ENCODE measurements at places on chromosomes 3 and 15.

GRCh38 chr3:13532631-13533030 lies 16.3 kb upstream of the FBLN2 start:
- DNase-seq, result no peak

DNA sequence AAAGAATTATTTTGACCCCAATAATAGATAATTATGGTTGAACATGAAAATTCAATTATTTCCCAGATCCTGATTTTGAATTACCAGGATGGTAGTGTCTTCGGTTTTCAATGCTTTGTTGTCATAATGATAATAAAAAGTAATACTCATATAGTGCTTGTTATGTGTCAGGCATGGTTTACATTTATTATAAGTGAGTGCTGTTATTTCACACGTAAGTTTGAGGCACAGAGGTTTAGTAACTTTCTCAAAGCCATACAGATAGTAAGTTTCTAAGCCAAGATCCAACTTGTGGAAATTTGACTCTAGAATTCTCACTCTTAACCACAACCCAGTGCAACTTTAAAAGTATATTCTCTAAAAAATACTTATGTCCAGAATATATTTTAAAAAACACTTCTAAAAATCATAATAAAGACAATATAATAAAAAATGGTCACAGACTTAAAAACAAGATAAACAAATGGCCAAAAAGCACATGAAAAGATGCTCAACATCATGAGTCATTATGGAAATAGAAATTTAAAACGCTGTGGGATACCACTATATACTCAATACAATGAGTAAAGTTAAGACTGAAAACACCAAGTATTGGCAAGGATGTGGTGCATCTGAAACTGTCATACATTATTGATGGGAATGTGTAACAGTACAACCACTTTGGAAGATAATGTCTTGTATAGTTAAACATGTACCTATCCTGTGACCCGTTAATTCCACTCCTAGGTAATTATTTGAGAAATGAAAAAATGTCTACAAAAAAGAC lies 45.2 kb downstream of the SPRED1 start:
- no peak for DNase-seq

- DNase-seq, result no peak
These were observed 97.3 kb downstream of the AKAP13 start for GRCh38 chr15:85477730-85478129.

- DNase-seq, result no peak
These were observed 43.6 kb upstream of the DIPK2A start for GRCh38 chr3:143928056-143928455.

- no peak for DNase-seq
These were observed 11.5 kb upstream of the USP50 start for GRCh38 chr15:50558012-50558411.

DNA sequence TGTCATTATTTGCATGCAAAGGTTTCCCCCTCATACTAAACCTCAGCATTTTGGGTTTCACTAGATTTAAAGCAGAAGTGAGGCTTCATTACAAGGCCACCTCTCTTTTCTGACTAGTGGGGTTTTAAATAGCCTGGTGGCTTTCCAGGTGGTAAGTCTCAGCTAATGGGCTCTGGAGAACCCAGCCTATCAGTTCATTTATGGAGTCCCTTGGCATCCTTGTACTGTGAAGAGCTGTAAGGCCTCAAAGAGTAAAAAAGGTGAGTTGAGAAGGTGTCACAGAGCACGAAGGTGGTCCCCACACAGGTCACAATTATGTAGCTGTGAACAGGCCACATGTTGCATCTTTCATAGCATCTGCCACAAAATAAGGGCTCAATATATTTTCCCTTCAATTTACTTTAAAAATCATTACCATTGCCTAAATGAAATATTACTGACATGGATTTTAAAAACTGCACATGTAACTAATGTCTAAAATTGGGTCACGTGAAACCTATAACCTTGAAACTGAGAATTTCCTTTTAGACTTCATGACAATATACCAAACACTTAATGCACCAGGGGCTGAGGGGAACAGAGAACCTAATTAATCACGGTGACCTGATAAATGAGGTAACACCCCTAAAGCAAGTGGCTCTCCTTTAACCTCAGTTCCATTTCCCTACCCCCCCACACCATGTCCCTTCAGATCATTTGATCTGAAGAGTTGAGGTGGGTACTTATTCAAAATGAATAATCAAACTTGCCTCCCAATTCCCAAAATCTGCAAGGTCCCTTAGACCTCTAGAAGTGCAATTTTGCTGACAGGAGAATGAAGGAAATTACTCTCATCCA lies 1.3 kb downstream of the NGLY1 start:
- DNase-seq, result no peak

GRCh38 chr3:167882057-167882667 lies 146.6 kb downstream of the SERPINI1 start:
- peak; percentile 39 for DNase-seq

GRCh38 chr3:71074423-71074822 lies 509.1 kb downstream of the FOXP1 start:
- no peak for DNase-seq

DNA sequence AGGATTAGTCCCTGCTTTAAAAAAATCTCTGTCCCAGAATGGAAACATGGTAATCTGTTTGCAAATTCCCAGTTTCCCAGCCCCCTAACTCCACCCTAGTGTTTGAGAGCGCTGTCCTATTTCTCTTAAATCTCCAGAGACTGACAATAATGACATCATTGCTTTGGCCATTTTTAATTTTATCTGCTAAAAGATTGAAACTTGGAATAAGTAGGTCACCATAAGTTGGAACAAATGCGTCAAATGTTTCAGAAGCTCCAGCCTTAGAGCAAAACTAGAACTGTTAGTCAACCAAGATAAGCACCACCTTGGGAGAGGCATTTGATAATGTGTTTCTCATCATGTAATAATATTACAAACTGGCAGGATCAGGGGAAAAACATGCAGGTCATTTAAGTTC lies 25.7 kb upstream of the MB21D2 start:
- DNase-seq, result no peak

DNA sequence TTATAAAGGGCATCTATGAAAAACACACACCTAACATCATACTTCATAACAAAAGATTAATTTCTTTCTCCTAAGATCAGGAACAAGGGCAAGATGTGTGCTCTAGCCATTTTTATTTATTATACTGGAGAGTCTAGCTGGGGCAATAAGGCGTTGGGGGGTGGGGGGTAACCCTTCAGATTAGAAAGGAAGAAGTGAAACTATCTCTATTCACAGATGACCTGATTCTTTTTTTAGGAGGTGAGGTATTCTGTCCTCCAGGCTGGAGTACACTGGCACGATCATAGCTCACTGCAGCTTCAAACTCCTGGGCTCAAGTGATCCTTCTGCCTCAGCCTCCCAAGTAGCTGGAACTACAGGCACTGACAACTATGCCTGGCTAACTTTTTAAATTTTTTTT lies 89.5 kb upstream of the MANF start:
- DNase-seq, result no peak

- DNase-seq, result no peak
These were observed 30.4 kb downstream of the SPPL2A start for GRCh38 chr15:50735156-50735555.

- DNase-seq, result peak; percentile 25
These were observed 10.6 kb downstream of the XXYLT1 start for GRCh38 chr3:195260280-195260905.

DNA sequence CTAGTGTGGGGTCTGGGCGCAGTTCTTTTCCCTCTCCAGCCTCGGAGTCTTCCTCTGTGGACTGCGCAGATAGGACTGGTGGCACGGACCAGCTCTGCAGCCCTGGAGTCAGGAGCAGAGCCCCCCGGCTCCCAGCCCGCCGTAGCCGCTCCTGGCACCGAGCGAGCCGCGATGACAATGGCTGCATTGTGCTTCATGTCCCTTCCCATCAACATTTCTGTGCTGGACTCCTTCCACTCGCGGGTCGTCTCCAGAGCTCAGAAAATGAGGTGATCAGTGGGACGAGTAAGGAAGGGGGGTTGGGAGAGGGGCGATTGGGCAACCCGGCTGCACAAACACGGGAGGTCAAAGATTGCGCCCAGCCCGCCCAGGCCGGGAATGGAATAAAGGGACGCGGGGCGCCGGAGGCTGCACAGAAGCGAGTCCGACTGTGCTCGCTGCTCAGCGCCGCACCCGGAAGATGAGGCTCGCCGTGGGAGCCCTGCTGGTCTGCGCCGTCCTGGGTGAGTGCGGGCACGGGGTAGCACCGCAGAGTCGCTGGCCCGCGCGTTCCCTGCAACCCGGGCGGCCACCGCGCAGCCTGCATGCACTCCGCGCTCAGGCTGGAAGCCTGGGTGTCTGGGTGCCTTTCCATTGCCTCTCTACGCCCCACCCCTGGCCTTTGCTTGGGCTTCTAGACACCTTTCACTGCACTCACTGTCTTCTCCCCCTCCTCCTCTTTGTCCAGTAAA lies at the start of gene TF:
Gene TF, plus strand, starts transcription at position 413 of the 731 bp plus-strand sequence. Its CDS starts 48 bp downstream, at position 461.
- DNase-seq, result no peak

DNA sequence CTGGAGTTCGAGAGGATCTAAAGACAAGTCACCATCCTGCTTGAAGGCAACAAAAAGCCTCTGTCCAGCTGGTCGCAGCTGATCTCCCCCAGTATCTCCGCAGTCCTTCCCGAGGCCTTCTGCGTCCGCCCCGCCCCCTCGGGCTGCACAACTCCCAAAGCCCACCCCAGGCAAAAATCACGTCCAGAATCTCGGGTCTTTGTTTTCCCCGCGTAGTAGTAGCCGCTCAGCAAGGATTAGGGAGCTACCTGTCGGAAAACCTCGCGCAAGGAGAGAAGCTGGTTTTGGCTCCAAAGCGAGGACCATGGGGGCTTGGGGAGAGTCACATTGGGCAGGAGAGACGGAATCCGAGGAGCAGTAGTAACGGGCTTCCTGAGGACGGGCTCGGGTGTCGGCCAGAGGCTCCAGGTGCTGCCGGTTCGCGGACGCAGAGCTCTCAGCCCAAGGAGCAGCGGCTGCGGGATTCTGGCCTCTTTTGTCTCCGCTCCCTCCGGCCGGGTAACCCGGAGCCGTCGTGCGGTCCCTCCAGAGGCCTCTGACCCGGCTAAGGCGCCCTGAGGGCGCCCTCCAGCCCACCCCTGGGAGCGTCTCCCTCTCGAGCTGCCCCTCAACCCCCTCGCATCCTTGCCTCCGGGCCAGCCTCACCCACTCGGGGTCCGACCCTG lies 401 bp downstream of the ZSCAN29 start:
- DNase-seq, result peak; percentile 40

DNA sequence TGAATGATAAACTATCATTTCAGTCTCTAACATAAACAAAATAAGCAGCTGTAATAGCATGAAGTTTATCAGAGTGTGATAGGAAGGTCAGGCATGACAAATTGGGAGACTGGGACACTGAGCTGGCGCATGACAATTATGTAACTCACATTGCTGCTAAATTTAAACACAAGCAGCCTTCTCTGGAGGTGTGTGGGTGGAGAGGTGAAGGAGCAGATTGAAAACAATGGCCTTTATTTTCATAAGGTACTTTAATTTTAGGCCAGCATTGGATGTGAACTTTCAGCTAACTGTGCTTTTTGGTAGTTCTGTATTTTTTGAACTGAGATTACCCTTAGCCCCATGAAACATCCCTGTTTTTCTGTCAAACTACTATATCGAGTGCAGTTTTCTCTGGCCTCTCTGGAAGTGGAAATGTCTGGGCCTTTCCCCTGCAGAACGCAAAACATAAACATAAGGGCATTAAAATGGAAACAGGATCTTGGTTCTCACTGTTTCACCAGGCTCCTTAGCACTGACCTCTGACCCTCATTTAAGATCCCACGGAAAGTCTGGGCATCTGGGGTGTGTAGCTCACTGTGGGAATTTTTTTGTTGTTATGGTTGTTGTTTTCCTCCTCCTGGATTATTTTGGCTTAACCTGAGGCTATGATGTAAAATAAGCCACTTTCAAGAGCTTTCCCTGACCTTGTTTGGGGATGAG lies 160.1 kb upstream of the DPH6 start:
- peak; percentile 12 for DNase-seq

DNA sequence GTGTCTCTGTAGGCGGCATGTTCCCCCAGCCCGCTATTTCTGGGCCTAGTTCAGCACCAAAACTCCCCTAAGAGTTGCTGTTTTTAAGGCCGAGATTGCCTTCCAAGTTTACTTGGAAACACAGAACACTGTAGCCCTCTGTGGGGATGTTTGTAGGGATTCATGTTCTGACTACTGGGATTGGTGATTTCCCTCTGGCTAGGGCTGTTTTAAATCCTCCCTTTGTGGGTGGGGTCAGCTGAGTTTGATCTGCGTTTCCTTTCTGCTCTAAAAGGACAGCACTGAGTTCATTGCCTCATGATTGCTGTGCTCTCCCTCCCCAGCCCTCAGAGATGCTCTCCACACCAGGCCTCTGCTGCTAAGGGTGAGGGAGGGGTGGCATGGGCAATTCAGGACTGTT lies 640.6 kb upstream of the DPPA4 start:
- no peak for DNase-seq

DNA sequence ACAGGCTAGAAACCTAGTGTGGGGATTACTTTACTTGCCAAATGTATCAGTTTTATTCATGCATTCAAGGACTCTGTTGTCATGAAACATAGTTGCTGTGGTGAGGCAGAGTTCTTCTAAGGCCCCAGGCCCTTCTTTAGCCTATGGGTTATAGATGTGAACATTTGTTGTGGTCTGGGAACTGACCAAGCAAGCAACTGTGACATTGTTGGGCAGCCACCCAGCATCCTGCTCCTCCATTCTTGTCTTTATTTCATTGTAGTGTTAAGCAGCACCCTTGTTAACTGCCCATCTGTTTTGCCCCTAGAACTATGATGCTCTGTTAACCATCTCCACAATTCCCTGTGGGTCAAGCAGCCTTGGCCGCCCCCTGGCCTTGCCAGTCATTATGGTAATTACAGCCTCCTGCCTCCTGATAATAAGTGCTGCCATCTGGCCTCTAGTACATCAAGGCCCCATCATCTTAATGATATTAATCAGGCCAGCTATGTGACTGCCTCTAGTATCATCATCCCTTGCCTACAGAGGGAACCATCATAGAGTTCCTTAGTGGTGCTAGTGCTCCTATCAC lies 12.2 kb upstream of the IFT57 start:
- no peak for DNase-seq

- DNase-seq, result no peak
These were observed 107.0 kb upstream of the LSAMP start for GRCh38 chr3:116552246-116552645.

- no peak for DNase-seq
These were observed 111.1 kb downstream of the TPRA1 start for GRCh38 chr3:127479449-127479848.

DNA sequence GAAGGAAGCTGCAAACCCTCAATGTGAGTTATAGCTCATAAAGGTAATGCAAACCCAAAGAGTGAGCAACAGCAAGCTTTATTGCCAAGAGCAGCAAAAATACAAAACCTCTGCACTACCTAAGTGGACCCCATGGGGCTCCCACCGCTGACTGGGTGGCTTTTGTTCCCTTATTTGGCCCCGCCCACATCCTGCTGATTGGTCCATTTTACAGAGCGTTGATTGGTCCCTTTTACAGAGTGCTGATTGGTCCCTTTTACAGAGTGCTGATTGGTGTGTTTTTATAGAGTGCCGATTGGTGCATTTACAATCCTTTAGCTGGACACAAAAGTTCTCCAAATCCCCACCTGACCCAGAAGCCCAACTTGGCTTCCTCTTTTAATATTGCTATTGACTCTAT lies 154.5 kb upstream of the NSMCE3 start:
- DNase-seq, result no peak

- no peak for DNase-seq
These were observed 16.6 kb downstream of the EAF1 start for GRCh38 chr3:15443826-15444524.

Measured in AG08395 (cell line).